ENCODE measurements at places on chromosomes 12 and 14. TPM values are rescaled to one million over a fixed set of nuclear protein-coding genes. Genes with fewer than 3 reads are reported as not detected.
A peak's percentile ranks its signal among the peaks of the same experiment; 100 is the strongest.

DNA sequence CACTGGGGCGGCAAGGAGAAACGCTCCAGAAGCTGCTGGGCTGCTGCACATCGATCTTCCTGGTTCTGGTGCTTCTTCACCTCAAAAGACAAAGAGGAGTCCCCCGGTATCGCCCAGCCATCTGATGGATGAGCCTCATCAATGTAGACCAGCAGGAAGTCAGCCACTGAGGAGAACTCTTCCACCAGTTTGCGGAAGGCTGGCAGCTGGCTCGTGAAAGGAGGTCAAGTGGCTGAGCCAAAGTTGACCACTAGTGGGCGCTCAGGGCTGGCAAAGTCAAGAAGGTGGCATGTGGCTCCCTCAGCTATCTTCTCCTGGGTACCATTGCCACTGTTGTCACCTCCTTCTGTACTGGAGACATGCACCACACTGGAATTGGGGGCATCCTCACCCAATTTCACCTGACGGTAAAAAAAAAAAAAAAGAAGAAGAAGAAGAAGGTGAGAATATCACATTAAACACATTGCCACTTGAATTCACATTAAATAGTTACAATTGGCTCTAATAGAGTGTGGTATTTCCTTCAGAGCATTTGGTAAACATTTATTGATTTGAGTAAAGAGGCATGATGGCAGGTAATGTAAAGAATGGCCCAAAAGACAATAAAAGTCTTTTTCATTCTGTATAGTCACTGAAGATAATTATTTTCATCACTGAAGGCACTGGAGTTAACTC is 8.3 kb downstream of the DIO2 start:
- H3K36me3 ChIP-seq = no peaks in the 10 kb centered on the region
- H3K4me3 ChIP-seq = no peak overlapping the region
- H3K4me1 ChIP-seq = no peaks in the 10 kb centered on the region
- no peak overlapping the region for H3K27ac ChIP-seq

DNA sequence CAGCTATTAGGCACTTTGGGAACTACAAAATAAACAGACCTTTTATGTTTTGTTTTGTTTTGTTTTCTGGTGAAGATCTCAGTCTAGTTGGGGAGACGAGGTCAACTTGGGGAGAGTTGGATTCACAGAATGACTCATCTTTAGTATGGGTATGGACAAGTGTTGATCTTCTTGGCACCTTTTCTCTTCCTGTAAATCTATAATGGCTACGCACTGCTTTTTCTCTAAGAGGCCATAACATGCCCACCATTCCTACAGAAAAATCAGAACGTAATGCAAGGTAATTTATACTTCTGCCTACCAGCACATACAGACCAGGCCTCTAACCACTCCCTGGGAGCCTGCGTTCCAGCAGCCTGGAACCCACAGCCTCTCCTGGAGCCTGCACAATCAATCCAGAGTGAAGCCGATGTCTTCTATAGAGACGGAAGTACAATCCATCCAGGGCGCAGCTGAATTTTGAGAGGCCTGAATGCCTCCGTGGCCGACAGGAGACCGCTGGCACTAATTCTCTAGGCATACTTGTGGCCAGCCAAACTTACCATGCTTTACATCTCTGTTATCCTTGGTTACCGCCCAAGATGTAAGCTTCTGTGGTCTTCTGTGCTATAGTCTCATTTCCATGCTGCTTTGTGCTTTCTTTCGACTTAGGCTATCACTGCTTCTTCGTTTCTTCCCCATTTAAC is 717 bp downstream of the PPHLN1 start:
- no peaks in the 10 kb centered on the region for H3K4me1 ChIP-seq
- peak overlapping the region; percentile 72 for H3K4me3 ChIP-seq
- H3K36me3 ChIP-seq = no peaks in the 10 kb centered on the region
- no peak for DNase-seq

GRCh38 chr12:13209436-13210235 is 13.1 kb downstream of the EMP1 start:
- no peak overlapping the region for H3K27ac ChIP-seq
- peaks cover 35% of the 10 kb centered on the region for H3K4me1 ChIP-seq
- H3K27me3 ChIP-seq = no peaks in the 10 kb centered on the region
- no peak for DNase-seq
- no peaks in the 10 kb centered on the region for H3K36me3 ChIP-seq

- H3K4me1 ChIP-seq = peaks cover 51% of the 10 kb centered on the region
- H3K4me3 ChIP-seq = peak overlapping the region; percentile 28
- H3K36me3 ChIP-seq = no peaks in the 10 kb centered on the region
- peak overlapping the region; percentile 85 for H3K27ac ChIP-seq
- DNase-seq = no peak
- H3K27me3 ChIP-seq = no peaks in the 10 kb centered on the region
These were observed 71.2 kb downstream of the GALNT4 start for GRCh38 chr12:89453121-89453978.

- no peaks in the 10 kb centered on the region for H3K27me3 ChIP-seq
- no peaks in the 10 kb centered on the region for H3K4me1 ChIP-seq
These were observed 216.3 kb downstream of the C12orf42 start for GRCh38 chr12:103279444-103279843.

DNA sequence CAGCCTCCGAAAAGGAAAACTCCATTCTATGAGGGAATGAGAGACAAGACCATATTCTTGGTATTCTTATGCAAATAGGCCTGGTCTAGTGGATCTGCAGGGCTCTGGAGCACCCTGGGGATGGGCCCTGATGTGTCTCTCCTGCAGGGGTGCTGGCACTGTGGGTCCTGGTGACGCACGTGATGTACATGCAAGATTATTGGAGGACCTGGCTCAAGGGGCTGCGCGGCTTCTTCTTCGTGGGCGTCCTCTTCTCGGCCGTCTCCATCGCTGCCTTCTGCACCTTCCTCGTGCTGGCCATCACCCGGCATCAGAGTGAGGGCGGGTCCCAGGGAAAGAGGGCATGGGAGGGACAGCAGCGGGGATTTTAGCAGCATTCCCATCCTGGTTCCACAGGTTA is 5.8 kb downstream of the SLC48A1 start:
- H3K27me3 ChIP-seq = no peaks in the 10 kb centered on the region
- no peak overlapping the region for H3K4me3 ChIP-seq
- H3K27ac ChIP-seq = peak overlapping the region; percentile 63
- peak; percentile 73 for DNase-seq
- peaks cover 64% of the 10 kb centered on the region for H3K4me1 ChIP-seq

- no peak overlapping the region for H3K4me3 ChIP-seq
- H3K27ac ChIP-seq = no peak overlapping the region
- no peak for DNase-seq
- peaks cover 10% of the 10 kb centered on the region for H3K4me1 ChIP-seq
These were observed 11.2 kb downstream of the FAR2 start for GRCh38 chr12:29160230-29160629.

GRCh38 chr12:50554651-50555050 is 49.9 kb downstream of the DIP2B start:
- no peak overlapping the region for H3K27ac ChIP-seq
- H3K4me1 ChIP-seq = peaks cover 8% of the 10 kb centered on the region
- DNase-seq = no peak
- no peak overlapping the region for H3K4me3 ChIP-seq
- no peaks in the 10 kb centered on the region for H3K27me3 ChIP-seq
- no peaks in the 10 kb centered on the region for H3K36me3 ChIP-seq

The CLEC1B gene
- polyA plus RNA-seq = not detected

The PLEKHD1 gene
- polyA plus RNA-seq = 0.06 TPM

All from sigmoid colon (tissue), 7 donors.